Uterus (tissue), 4 donors: ENCODE measurements at places on chromosomes 13 and 19. TPM values are rescaled to one million over a fixed set of nuclear protein-coding genes. Genes with fewer than 3 reads are reported as not detected.
A peak's percentile ranks its signal among the peaks of the same experiment; 100 is the strongest.

Gene PRODH2
- not detected for total RNA-seq

Gene CGB3
- not detected for total RNA-seq

Gene FFAR2
- not detected for total RNA-seq

Gene CYP4F2
- total RNA-seq: not detected

Gene PCSK4
- total RNA-seq: not detected

DNA sequence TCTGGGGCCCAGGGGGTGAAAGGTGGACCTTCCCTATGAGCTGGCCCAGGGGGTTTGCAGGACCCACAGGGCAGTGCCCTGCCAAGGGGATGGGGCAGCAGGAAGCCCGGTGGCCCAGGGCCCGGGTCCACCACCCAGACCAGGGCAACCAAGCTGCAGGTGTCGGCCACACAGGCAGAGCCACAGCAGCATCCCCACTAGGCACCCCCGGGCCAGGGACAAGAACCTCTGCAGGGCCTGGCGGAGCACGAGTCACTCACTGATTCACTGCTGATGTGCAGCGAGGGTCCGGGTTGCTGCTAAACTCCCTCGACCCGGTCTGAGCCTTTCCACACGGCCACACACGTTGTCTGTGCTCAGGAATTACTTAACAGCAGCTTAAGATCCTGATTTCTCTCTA lies 8.8 kb downstream of the FZR1 start:
- H3K27ac ChIP-seq: no peak overlapping the region
- DNase-seq: no peak
- no peak overlapping the region for H3K4me3 ChIP-seq

DNA sequence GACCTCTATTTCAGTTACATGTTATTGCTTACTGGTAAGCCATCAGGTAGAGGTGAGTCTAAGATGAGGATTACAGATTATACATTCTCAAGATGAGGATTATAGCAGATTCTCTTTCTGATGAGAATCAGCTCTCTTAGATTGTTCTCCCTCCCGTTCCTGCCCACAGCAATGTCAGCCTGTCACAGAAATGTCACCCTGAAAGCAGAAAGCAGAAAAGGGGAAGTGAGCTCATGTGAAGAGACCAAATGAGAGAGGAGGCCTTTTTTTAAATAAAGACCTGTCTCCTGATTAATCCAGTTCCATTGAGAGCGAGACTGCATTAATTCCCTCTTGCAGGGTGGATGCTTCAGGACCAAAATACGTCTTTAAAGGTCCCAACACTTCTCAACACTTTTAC lies 445.6 kb downstream of the KCTD12 start:
- no peak for DNase-seq
- no peaks in the 10 kb centered on the region for H3K4me1 ChIP-seq
- H3K36me3 ChIP-seq: no peaks in the 10 kb centered on the region
- H3K27ac ChIP-seq: no peak overlapping the region
- H3K27me3 ChIP-seq: no peaks in the 10 kb centered on the region

DNA sequence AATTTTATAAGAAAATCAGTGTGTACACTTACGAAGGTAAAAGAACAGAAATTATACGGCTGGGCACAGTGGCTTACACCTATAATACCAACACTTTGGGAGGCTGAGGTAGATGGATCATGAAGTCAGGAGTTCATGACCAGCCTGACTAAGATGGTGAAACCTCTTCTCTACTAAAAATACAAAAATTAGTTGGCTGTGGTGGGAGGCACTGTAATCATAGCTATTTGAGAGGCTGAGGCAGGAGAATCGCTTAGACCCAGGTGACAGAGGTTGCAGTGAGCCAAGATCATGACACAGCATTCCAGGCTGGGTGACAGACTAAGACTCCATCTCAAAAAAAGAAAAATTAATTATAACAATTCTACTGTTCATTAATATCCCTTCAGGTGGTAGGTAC lies 151.9 kb downstream of the ZNF737 start:
- H3K4me3 ChIP-seq: no peak overlapping the region
- H3K4me1 ChIP-seq: no peaks in the 10 kb centered on the region
- no peaks in the 10 kb centered on the region for H3K27me3 ChIP-seq
- no peak for DNase-seq

DNA sequence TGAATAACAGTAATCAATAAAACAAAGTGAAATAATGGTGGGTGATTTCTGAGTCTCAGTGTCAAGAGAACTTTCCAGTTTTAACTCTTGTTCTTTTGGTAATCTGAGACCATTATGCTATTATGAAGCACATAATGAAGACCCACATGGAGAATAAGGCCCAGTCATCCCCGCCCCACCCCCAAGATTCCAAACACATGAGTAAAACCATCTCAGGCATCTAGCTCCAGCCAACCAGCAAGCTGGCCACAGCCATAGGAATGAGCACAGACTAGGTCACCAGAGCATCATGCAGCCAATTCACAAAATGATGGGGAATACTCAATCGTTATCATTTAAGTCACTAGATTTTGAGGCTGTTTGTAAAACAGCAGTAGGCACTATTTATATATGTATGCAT lies 1769.0 kb upstream of the PCDH20 start:
- no peaks in the 10 kb centered on the region for H3K4me1 ChIP-seq
- no peak overlapping the region for H3K4me3 ChIP-seq
- no peaks in the 10 kb centered on the region for H3K27me3 ChIP-seq
- no peak for DNase-seq
- no peak overlapping the region for H3K27ac ChIP-seq

DNA sequence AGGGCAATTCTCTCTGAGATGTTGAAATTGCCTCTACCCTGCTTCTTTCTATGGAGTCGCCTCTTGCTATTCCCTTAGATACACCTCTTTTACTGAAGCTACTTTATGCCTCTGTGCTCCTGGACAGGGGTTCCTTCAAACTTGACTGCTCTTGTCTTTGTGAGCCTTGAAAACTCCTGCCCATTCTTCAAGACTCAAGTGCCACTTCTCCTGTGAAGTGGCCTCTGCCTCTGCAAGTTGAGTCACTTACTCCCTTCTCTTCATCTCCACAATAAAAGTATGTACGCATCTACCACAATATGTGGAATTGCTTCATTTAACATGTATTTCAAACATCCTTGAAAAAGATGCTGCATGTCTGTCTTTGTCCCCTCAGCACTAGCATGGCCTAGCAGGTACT lies 66.0 kb upstream of the TPP2 start:
- H3K27me3 ChIP-seq: no peaks in the 10 kb centered on the region
- H3K36me3 ChIP-seq: no peaks in the 10 kb centered on the region
- H3K27ac ChIP-seq: no peak overlapping the region
- no peaks in the 10 kb centered on the region for H3K4me1 ChIP-seq
- no peak overlapping the region for H3K4me3 ChIP-seq
- no peak for DNase-seq

DNA sequence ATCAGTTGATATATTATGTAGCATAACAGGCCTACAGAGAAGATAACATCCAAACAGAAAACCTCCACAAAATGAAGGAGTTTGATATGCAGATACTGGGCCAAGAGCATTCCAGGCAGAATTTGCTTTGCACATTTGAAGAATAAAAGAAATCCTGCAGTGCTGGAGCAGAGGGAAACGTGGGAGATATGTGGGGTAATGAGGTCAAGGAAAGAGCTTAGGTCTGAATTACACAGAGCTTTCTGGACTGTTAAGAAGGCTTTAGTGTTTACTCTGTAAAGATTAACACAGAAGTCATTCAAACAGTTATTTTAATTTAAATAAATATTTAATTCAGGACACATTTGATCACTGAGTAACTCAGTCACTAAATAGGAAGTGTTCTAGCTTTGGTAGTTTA lies 692.7 kb downstream of the PCDH9 start:
- H3K27ac ChIP-seq: no peak overlapping the region
- no peak for DNase-seq
- no peaks in the 10 kb centered on the region for H3K4me1 ChIP-seq
- no peaks in the 10 kb centered on the region for H3K36me3 ChIP-seq
- H3K4me3 ChIP-seq: no peak overlapping the region

- DNase-seq: no peak
- H3K36me3 ChIP-seq: no peaks in the 10 kb centered on the region
- H3K4me3 ChIP-seq: no peak overlapping the region
- H3K27me3 ChIP-seq: no peaks in the 10 kb centered on the region
- H3K4me1 ChIP-seq: no peaks in the 10 kb centered on the region
These were observed 321.2 kb downstream of the IRS2 start for GRCh38 chr13:109465148-109465547.

DNA sequence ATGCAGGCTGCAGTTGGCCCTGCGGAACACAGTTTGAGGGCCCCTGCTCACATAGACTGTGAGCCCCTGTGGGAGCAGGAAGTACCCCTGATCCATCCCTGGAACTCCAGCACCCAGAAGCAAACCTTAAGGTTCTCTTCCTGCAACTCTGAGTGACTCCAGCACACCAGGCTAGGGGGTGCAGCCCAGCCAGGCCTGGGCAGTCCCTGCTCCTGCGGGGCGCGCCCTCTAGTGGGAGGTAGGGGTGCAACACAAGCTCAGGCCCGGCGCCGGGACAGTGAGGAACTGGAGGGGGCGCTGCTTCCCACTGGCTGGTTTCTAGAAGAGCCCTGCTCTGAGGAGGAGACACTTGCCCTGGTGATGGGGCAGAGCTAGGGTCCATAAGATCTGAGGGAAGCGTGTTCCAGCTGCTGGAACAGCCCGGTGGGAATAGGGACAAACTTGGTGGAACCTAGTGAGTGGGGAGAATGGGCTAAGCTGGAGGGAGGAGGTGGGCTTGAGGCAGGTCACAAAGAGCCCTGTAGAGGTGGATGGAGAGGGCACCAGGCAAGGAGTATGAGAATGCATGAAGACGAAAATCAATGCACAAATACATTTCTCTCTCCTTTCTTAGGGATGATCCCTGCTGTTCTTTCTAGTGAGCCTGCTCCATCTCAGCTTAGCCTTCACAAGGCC lies 5.0 kb downstream of the ZSCAN5A start:
- no peaks in the 10 kb centered on the region for H3K36me3 ChIP-seq
- no peak for DNase-seq
- H3K27me3 ChIP-seq: no peaks in the 10 kb centered on the region
- no peak overlapping the region for H3K4me3 ChIP-seq
- H3K4me1 ChIP-seq: peaks cover 7% of the 10 kb centered on the region

GRCh38 chr13:99033814-99034213 lies 56.0 kb upstream of the DOCK9 start:
- no peak for DNase-seq
- H3K27me3 ChIP-seq: no peaks in the 10 kb centered on the region
- no peaks in the 10 kb centered on the region for H3K36me3 ChIP-seq
- peak overlapping the region; percentile 14 for H3K27ac ChIP-seq
- no peak overlapping the region for H3K4me3 ChIP-seq

GRCh38 chr13:72489751-72490150 lies 237.7 kb downstream of the MZT1 start:
- no peak overlapping the region for H3K4me3 ChIP-seq
- H3K36me3 ChIP-seq: no peaks in the 10 kb centered on the region
- DNase-seq: no peak
- H3K27ac ChIP-seq: no peak overlapping the region

- DNase-seq: no peak
- H3K27ac ChIP-seq: no peak overlapping the region
- no peak overlapping the region for H3K4me3 ChIP-seq
- H3K4me1 ChIP-seq: no peaks in the 10 kb centered on the region
These were observed 28.6 kb upstream of the TCF3 start for GRCh38 chr19:1680976-1681375.

DNA sequence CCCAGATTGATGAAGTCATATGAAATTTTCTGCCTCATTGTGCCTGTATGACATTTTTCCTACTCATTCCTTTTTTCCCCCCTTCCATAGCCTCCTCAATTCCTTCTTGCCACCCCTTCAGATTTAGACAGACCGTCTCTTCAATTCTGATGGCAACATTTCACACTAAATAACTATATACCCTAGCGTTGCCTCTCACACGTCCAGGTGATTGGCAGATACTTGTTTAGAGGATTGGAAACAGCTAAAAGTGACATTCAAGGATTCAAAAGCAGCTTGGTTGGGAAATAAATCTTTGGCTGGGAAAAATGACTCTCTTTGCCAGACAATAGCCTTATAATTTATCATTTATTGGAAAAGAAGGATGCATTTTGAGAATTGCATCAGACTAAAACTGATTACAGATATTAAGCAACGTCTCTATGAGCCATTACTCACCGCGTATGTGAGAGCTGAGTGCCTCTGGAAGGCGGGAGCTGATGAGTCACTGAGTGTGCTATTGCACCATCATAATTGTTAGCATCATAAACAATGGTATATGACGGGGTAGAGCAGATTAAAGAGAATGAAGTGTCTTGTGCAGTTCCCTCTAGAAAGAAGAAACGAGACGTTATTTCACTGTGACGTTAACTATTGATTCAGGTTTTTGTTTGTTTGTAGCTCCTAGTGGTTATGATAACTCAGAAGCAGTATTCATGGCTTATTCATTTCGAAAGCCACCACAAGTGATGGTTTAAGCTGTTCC lies 61.1 kb upstream of the FAM216B start:
- H3K27me3 ChIP-seq: no peaks in the 10 kb centered on the region
- no peak overlapping the region for H3K4me3 ChIP-seq
- H3K4me1 ChIP-seq: no peaks in the 10 kb centered on the region
- no peaks in the 10 kb centered on the region for H3K36me3 ChIP-seq
- H3K27ac ChIP-seq: peak overlapping the region; percentile 10

GRCh38 chr19:38564981-38565690 lies 52.6 kb downstream of the MAP4K1 start:
- no peaks in the 10 kb centered on the region for H3K27me3 ChIP-seq
- no peaks in the 10 kb centered on the region for H3K36me3 ChIP-seq
- H3K27ac ChIP-seq: no peak overlapping the region
- DNase-seq: no peak
- no peak overlapping the region for H3K4me3 ChIP-seq

GRCh38 chr19:56973713-56974555 lies 133.4 kb upstream of the PEG3 start:
- H3K27ac ChIP-seq: no peak overlapping the region
- peaks cover under 1% of the 10 kb centered on the region for H3K4me1 ChIP-seq
- H3K27me3 ChIP-seq: no peaks in the 10 kb centered on the region
- no peak overlapping the region for H3K4me3 ChIP-seq

DNA sequence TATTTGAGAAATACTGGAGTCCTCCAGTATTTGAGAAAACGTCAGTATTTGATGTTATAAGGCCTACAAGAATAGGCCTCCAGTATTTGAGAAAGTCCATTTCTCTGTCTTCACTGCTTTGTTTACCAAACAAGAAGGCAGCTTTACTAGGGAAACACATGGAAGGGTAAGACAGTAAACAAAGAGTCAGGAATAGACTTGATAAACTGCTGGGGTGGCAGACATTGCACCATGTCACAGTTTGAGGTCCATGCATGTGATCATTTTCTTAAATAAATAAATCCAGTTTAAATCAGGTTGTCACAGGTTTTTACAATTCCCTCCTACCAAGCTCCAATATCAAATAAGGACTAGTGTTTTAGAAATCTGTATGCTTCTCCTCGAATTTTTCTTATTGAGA lies 1431.0 kb upstream of the SPRY2 start:
- no peak overlapping the region for H3K4me3 ChIP-seq
- no peak overlapping the region for H3K27ac ChIP-seq
- H3K36me3 ChIP-seq: no peaks in the 10 kb centered on the region
- H3K27me3 ChIP-seq: no peaks in the 10 kb centered on the region

DNA sequence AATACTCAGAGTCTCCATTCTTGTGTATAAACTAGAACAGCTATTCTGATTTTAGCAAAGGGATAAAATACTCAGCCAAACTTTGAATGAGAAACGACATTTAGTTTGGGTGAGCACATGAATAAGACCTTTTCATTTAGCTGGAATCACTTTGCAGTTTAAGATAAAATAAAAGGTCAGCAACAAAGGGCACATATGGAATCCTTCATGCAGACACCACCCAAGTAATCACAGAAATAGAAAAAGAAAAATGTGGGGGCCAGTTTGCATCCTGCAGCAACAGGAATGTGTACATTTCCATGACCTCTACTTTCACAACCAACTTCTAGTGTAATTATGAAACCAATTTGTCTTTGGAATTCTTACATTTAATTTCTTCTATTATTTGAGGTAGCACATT lies 1637.4 kb downstream of the PCDH9 start:
- DNase-seq: no peak
- H3K4me1 ChIP-seq: no peaks in the 10 kb centered on the region
- no peak overlapping the region for H3K27ac ChIP-seq
- H3K27me3 ChIP-seq: no peaks in the 10 kb centered on the region
- no peaks in the 10 kb centered on the region for H3K36me3 ChIP-seq
